Foreskin keratinocyte (primary cell): ENCODE measurements at places on chromosomes 4 and X. TPM values are rescaled to one million over a fixed set of nuclear protein-coding genes. Genes with fewer than 3 reads are reported as not detected.

DRP2 gene
- 0.04 and 0.09 TPM in 2 replicates for polyA plus RNA-seq

HSD17B11 gene
- polyA plus RNA-seq: 5.2 and 5.7 TPM in 2 replicates

RHOXF2 gene
- polyA plus RNA-seq: not detected in 2 replicates

S100G gene
- polyA plus RNA-seq: not detected in 2 replicates

BANK1 gene
- polyA plus RNA-seq: 0.11 and 0.12 TPM in 2 replicates

VCX3B gene
- polyA plus RNA-seq: not detected in 2 replicates

PLP1 gene
- polyA plus RNA-seq: 0.01 TPM in 1 of 2 replicates, not detected in the other

TECRL gene
- polyA plus RNA-seq: not detected in 2 replicates

SSX2 gene
- not detected in 2 replicates for polyA plus RNA-seq

KCTD8 gene
- polyA plus RNA-seq: 0.03 TPM in 1 of 2 replicates, not detected in the other

EDA gene
- 0.54 and 0.63 TPM in 2 replicates for polyA plus RNA-seq

- DNase-seq: no peak
Measured at GRCh38 chrX:150621652-150622051, 53.2 kb downstream of the MTM1 start.

GRCh38 chrX:23936180-23936579 is 28.4 kb downstream of the CXorf58 start:
- DNase-seq: no peak

DNA sequence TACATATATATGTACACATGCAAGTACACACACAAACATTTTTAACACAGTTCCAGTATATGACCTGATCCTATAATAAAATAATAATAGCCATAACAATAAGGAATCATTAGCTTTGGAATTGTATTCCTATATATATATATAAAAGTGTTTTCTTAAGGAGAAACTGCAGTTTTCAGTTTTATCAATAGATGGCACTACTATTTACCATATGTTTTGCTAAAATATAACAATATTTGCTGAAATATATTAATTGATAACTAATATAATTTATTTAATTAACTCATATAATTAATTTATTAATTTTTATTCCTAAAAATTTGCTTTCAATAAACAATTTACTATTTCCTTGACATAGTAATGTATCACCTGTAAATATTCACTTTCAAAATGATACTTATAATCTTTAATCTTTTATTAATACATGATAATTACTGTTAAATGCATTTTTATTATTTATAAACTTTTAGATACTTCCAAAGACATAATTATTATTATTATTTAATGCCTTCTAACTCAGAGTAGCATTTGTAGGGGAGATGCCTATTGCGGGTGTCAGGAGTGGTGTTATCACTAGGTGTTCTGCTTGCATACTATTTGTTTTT is 599.5 kb downstream of the FSTL5 start:
- no peak for DNase-seq

DNA sequence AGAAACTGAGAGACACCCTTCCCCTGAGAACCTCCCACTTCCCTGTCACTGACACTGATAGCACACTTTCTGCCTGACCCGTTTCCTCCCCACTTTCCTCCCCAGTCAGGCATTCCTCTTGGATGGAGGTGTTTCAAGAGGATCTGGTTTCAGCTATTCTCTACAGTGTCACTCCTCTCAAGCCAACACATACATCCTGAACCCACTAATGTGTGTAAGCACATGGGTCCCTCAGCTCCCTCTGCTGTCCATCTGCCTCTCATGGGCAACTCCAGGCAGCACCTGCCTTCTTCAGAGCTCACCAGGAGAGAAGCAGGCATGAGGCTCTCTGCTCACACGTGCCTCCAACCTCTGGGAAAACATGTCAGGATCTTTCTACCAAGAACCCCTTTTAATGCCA is 207.6 kb downstream of the NAF1 start:
- no peak for DNase-seq

- DNase-seq: no peak
Measured at GRCh38 chr4:3434881-3435685, 6.7 kb upstream of the HGFAC start.

DNA sequence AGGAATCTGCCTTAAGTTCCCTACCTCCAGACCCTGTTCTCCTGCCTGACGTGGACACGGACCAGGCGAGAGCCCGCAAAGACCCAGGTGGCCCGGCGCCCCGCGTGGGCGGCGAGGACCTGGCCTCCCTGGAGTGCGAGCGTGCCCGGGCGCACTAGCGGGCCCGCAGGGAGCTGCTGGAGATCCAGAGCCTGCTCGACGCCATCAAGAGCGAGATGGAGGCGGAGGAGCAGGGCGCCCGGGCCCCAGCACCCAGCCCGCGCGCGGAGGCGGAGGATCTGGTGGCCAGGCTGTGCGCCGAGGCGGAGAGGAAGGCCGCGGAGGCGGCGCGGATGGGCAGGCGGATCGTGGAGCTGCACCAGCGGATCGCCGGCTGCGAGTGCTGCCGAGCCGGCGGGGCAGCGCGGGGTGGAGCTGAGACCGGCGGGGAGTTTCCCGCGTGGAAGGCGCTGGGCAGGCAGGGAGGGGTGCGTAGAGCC is 18.2 kb downstream of the MRFAP1 start:
- peak; percentile 20 for DNase-seq

DNA sequence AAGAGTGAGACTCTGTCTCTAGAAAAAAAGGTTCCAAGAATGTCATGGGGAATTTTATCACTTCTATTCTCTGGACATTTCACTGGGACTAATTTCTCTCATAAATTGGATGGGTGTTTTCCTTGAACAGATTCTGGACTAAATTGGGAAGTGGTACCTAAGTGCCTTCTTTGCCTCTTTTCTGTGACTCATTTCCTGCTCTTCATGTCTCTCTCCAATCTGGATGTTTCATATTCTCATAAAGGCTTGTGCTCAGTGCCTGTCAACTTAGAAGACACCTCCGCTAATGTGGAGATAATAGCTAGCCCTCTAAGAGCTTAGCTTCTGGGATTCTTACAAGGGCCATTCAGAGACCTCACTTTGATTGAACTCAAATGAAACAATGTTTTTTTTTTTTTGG is 38.0 kb upstream of the IGFBP7 start:
- no peak for DNase-seq

- DNase-seq: peak; percentile 83
Measured at GRCh38 chr4:183335369-183335940, 13.2 kb upstream of the CLDN24 start.

DNA sequence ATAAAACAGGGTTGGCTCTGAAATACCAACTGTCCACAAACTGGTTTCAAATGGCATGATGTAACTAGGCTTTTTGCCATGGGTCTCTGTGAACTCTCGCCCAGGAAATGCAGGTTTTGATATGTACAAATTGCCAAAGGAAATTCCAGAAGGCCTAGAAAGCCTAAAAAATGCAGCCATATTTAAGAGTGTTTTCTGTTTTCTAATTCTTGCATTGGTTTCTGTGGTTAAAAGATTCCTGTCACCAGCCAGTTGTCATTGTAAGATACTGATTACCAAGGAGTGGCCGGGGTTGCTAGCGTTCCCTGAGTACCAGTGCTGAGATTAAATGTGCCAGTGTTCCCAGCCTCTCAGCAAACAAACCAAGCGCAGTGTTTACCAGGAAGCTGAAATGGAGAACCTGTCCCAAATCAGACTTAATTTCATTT is 53.9 kb upstream of the SORBS2 start:
- DNase-seq: peak; percentile 55

GRCh38 chr4:72323227-72323626 is 245.8 kb downstream of the ADAMTS3 start:
- no peak for DNase-seq

DNA sequence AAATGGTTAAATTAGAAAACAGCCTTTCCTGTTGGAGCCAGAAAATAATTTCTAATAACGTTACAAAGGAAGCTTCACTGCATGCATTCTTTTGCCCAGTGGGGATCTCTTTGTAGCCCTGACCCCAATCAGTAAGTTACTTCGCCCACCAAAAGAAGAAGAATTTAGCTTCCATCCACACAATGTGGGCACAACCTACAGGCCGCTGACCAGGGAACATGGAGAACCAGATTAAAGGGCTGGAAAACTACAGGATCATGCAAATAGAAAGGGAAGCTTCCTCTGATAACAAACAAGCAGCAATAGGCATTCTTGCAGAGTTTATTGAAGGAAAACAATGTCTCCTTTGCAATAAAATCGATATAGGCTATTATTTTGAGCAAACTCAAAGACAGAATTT is 21.3 kb upstream of the TSPAN5 start:
- no peak for DNase-seq

GRCh38 chrX:102835504-102836146 is 101.4 kb upstream of the RAB40AL start:
- DNase-seq: peak; percentile 6

- no peak for DNase-seq
Measured at GRCh38 chr4:140344101-140344500, 29.3 kb upstream of the SCOC start.
